ENCODE measurements at places on chromosomes 5 and 9.

GRCh38 chr5:137696481-137696880, 39.4 kb downstream of the KLHL3 start:
- no peak for DNase-seq

- DNase-seq, result no peak
Measured at GRCh38 chr9:93009337-93010015, 49.0 kb upstream of the SUSD3 start.

DNA sequence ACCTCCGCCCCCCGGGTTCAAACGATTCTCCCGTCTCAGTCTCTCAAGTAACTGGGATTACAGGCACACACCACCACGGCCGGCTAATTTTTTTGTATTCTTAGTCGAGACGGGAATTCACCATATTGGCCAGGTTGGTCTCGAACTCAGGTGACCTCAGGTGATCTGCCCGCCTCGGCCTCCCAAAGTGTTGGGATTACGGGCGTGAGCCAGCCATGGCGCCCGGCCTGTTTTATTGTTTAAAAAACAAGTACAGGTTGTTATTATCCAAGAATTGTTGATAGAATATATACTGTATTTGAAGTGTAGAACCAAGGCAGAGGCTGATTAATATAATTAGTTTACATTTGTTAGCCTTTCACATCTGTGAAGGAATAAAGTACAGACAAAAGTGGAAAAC, 8.9 kb downstream of the PARP8 start:
- no peak for DNase-seq

DNA sequence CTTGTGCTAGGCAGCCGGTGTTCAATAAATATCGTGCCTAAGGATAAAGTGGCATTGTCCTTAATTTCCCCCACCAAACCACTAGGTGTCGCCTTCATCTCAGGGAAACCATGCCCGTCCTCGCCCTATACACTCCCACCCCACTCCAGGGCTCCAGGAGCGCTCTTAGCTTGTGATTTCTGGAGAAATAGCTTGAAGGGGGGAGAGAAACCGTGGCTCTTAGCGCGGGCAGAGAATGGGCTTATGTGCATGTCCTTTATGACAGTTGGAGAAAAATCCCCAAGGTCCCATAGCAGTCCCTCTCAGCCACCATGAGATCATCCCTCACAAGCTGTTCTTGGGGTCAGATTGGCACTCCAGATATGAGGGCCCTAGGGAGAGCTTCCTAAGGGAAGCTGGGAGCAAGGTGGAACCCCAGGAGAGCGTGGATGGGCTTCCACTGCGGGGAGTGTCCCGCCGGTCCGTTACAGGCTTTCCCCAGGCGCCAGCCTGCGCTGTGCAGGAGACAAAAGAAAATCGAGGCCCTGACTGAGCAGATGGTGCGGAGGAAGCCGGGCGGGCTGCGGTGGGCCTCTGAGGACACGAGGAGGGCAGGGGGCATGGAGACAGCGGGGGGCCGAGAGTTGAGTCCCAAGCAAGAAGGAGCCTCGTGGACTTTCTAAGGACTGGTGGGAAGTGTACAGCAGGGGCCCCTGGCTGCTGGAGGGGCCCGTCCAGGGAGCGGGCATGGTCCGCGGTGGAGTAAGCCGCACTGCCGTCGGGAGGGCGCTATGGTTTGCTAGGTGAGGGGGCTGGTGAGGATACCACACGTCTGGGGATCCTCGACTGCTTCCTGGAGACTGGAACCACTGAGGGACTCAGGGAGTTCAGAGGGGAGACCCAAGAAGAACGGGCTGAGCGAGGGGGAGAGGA, 750 bp upstream of the NPR2 start:
- peak; percentile 46 for DNase-seq

GRCh38 chr9:78091731-78092130, 60.1 kb upstream of the GNAQ start:
- DNase-seq, result no peak

DNA sequence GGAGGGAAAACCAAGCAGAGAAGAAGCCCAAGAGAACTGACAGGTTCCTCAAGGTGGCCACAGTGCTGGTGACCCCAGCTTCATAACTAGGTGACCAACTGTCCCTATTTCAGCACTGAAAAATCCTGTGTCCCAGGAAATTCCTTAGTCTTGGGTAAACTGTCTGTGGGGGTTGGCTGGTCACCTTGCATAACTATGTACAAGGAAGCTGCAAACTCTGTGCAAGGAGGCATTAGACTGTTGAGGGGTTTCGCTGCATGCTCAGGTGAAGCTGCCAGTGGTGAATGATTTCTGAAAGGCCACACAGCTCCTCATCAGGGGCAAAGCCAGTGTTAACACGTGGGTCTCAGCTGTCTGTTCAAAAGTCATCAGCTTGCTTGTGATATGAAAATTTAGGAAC, 36.9 kb downstream of the PCSK5 start:
- no peak for DNase-seq

GRCh38 chr5:38678076-38678475, 121.6 kb upstream of the LIFR start:
- no peak for DNase-seq

GRCh38 chr9:13358128-13358527, 78.6 kb upstream of the MPDZ start:
- DNase-seq, result no peak

DNA sequence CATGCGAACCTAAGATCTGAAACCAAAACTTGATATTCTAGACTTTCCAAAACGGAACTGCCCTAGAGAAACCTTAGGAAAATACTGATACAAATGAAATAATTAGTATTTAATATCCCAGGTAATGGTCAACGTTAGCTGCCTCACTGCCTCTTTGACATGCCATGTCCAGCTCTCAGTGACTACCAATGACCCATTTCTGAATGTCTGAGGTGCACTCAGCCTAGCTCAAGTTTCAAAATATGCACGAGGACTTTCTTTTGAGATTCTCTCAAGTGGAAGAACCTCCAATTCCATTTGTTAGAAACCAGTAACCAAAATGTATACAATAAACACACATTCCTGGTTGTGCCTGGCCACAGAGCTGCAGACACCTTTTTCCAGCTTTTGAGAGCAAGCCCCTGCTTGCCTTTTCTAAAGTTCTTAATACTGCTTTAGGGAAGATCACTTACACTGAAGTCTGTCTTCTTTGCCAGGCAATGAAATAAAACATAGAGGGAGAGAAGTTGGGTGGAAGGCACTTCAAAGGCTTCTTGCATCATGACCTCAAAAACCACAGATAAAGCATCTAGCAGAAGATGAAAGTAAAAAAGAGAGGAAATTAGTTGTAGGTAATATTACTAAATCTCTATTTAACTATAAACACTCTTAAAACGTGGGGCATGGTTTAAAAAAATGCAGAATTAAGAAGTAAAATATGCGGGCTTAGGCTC, 87.9 kb downstream of the MRPS27 start:
- DNase-seq, result no peak

- DNase-seq, result no peak
Measured at GRCh38 chr5:84080908-84081307, 303.8 kb downstream of the EDIL3 start.

GRCh38 chr9:26310294-26310693, 582.3 kb downstream of the CAAP1 start:
- no peak for DNase-seq

DNA sequence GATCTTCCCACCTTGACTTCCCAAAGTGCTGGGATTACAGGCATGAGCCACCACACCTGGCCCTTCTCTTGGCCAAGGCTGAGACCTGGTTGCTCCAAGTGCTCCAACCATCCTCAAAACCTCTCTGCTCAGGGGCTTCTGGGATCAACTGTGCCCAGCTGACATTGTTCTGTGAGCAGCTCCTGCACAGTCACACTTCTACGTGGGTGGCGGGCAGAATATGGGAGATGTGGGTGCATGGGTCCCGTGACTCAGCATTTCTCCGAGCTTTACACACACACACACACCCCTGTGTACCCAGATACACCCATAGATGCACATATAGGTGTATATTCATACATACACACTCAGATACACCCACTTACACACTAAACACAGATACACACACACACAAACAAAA, 10.5 kb upstream of the MYORG start:
- DNase-seq, result no peak

- no peak for DNase-seq
Measured at GRCh38 chr5:99651298-99651697, 722.5 kb upstream of the CHD1 start.

- DNase-seq, result no peak
Measured at GRCh38 chr5:146645342-146645741, 129.4 kb upstream of the GPR151 start.

- DNase-seq, result no peak
Measured at GRCh38 chr5:132381614-132382013, 12.1 kb downstream of the SLC22A5 start.

DNA sequence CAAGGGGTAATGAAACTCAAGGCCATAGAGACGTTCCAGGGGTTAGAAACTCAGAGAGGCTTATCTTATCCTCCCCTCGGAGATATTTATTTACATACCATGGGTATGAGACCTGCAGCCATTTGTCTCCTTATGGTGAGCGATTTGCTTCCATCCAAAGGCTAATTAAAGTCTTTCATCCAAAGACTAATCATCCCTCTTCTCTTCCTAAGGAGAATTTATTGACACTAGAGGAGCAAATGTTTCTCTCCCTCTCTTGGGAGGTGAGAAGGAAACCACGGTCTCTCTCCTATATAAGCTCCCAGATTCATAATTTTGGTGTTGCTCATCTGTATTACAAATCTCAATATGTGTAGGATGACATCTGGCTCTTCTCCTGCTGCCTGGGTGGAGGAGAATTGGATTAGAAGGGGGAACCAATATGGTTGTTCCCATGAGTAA, 31.0 kb upstream of the RPS23 start:
- DNase-seq, result no peak

GRCh38 chr5:127228540-127229184, 61.9 kb upstream of the MEGF10 start:
- no peak for DNase-seq

- DNase-seq, result no peak
Measured at GRCh38 chr9:127132375-127132774, 9.9 kb upstream of the ANGPTL2 start.

All from RCC 7860 (cell line).